NAMALWA (cell line): ENCODE measurements at places on chromosomes 12 and 14.

- DNase-seq: no peak
Measured at GRCh38 chr14:35248476-35248788, 43.8 kb upstream of the PSMA6 start.

GRCh38 chr14:105141026-105141425, 27.6 kb downstream of the JAG2 start:
- DNase-seq: no peak

DNA sequence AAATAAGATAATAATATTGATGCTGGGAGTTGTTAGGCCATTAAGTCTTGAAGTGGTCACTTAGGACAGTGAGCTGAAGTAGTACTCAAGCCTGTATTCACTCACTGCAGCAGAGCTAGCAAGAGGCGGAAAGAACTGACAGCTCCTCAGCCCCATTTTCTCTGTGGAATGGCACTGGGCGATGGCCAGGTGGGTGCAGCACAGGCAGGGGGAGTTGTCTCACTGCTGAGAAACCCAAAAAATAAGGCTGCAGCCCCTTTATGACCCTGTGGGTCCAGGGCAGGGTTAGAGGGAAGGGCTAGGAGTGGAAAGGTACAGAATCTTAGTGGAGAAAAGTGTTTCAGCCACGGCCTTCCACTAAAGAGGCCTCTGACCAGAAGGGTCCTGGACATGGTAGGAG, 35.5 kb downstream of the PDZRN4 start:
- DNase-seq: no peak

- no peak for DNase-seq
Measured at GRCh38 chr12:63025116-63025515, 90.2 kb upstream of the PPM1H start.

DNA sequence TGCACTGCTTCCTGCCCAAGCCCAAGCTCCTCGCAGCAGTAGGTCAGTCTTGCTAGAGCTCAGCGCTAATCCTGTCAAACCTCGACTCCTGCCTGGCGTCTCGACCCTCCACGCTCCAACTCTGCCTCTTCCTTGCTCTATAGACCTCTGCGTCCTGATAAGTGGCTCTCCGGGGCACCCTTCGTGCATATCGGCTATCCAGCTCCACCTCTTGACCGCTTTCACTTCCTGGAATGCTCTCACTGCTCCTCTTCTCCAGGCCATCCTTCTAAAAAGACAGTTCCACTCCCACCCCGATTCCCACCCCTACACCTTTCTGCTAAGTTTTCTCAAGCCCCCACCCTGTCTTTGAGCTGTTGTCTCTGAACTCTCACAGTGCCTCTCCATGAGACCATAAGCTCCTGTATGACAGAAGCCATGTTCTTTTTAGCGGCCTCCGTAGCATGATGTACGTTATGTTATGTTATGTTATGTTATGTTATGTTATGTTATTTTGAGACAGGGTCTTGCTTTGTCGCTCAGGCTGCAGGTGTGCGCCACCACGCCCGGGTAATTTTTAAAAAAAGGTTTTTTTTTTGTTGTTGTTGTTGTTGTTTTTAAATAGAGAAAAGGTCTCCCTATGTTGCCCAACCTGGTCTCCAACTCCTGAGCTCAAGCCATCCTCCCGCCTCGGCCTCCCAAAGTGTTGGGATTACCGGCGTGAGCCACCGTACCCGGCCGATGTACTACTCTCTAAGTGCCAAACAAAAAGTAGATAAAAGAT, 601 bp downstream of the COX14 start:
- DNase-seq: peak; percentile 70

GRCh38 chr12:18141048-18141982, 51.3 kb upstream of the RERGL start:
- DNase-seq: peak; percentile 19

- no peak for DNase-seq
Measured at GRCh38 chr14:36454599-36455240, 65.3 kb downstream of the NKX2-1 start.

GRCh38 chr12:42091769-42092168, 52.9 kb downstream of the GXYLT1 start:
- DNase-seq: no peak

DNA sequence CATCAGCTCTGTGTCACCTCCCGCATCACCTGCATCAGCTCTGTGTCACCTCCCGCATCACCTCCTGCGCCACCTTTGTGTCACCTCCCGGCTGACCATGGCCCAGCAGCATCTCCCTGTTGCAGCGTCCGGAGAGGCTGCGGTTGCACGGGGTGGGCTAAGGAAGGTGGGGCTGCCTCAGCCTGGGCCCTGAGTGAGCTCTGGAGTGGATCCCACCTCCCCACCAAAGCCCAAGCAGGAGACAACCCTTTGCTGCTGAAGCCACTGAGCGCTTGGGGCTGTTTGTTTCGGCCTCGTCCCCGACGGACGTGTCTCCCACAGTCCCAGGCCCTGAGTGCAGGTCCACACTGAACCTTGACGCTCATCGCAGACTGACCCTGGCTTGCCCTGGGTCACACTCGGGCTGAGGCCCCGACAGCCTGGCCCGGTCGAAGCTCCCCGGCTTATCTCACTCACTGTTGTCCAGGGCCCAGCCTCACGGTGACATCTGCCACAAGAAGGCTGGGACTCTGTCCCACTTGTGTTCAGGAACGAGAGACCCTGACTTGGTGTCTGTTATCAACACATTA, 12.2 kb downstream of the TMEM121 start:
- DNase-seq: no peak

DNA sequence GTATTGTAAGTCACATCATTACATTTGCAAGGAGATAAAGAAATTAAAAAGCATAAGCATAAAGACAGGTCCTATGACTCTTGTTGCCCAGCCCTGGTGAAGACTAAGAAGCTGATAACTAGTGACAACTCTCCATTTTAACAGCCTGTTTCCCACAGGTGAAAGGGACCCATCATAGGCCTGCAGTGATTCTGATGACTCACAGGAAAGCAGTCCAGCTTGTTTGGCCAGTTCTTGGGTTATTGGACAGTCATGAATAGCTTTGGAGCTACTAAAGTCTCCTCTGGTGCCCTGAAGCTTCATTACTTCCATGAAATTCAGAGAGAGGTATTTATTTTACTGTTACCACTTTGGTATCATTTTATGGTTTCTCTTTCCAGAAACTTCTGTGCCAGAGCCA, 55.5 kb upstream of the DYRK2 start:
- DNase-seq: no peak

DNA sequence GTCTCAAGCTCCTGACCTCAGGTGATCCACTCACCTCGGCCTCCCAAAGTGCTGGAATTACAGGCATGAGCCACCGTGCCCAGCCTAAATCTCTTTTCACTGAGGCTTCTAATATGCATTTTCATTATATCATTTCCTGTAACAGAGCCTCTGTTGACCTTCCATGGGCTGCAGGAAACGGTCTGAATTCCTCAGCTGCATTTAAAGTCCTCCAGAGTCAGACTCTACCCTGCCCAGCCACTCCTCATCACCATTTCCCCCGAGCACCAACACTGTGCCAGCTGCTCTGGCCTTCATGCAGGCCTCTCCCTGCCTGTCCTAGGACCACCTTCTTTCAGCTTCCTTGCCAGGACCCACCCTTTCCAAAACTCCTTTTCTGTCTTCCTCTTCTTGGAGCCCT, 9.8 kb upstream of the NFKBIA start:
- DNase-seq: no peak

DNA sequence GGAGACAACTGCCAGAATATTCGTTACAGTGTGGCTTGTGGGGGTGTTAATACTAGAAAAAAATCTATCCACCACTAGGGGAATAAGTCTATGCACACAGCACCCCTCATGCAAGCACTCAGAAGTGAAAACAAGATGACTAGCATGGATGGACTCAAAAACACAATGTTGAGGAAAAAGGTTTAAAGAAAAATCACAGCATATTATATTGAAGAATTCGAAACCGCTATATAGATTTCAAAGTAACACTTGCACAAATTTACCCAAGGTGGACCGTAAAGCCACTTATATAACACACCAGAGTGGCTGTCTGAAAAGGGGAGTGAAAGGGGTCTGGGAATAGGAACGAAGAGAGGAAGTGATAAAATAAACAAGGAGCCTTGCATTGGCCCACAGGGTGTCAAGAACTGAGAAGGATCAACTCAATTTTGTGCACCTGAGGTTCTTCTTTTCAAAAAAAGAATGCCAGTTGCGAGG, 544 bp downstream of the ABCD4 start:
- peak; percentile 75 for DNase-seq

GRCh38 chr14:99282261-99283050, 10.5 kb upstream of the BCL11B start:
- DNase-seq: no peak

- no peak for DNase-seq
Measured at GRCh38 chr12:125320177-125320576, 254.9 kb downstream of the AACS start.

- DNase-seq: no peak
Measured at GRCh38 chr14:36971263-36971855, 201.0 kb downstream of the SLC25A21 start.

GRCh38 chr12:59858508-59859170, 262.8 kb downstream of the SLC16A7 start:
- DNase-seq: no peak

DNA sequence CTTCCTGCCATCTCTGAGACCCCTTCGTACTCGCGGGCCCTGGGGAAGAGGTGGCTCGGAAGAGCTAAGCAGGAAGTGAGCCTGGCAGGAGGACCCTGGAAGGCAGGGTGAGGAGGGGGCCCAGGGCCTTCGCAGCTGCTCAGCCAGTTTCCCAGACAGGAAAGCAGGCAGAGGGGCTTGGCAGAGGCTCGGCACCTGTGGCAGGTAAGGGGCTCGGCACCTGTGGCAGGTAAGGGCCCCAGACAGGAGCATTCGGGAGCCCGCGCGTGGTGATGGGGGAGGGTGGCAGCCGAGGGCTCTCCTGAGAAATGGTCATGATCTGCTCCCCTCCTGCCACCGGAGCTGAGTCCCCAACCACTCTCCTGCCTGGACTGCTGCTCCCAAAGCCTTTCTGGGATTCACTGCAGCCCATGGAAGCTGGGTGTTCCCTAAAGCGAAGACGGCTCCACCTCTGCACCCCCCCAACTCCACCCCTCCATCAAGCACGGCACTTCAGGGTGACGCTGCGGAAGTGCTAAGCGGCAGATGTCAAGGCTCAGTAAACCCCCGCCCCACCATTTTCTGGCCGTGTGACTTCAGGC, 63.2 kb downstream of the PRIMA1 start:
- no peak for DNase-seq

DNA sequence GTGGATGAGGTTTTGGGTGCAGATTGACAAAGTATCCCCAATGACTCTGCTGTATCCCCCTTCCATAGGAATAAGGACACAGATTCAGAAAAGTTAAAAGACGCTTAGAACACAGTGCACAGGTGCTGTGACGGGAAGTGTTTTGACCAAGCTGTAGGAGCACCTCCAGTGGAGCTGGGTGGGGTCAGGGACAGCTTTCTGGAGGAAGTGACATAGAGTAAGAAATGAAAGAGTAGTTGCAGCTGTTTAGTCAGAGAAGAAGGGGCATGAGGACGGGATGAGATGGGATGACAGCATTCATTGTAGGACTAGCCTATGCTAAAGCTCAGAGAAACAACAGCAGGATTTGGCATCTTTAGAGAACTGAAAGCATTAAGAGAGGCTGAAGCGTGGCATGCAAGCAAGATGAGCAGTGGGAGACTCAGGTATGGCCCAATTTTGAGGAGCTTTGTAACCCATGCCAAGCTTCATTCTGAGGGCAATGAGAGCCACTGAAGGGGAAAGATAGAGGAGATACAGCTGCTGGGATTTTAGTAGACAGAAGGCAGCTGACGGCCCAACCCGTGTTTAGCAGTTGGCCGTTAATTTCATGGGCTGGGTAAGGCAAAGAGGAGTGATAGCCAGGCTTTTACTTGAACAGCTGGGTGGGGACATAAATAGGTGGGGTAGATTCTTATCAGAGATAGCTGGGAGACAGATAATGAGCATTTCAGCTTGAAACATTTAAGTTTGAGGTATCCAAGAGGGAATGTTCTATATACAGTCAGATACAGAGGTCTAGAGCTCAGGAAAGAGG, 131.8 kb upstream of the KRAS start:
- no peak for DNase-seq

GRCh38 chr12:105026411-105026810, 40.3 kb downstream of the NOPCHAP1 start:
- DNase-seq: no peak

- DNase-seq: no peak
Measured at GRCh38 chr14:87411370-87411769, 581.6 kb downstream of the GALC start.

- peak; percentile 31 for DNase-seq
Measured at GRCh38 chr14:64844272-64844671, 35.4 kb downstream of the SPTB start.

DNA sequence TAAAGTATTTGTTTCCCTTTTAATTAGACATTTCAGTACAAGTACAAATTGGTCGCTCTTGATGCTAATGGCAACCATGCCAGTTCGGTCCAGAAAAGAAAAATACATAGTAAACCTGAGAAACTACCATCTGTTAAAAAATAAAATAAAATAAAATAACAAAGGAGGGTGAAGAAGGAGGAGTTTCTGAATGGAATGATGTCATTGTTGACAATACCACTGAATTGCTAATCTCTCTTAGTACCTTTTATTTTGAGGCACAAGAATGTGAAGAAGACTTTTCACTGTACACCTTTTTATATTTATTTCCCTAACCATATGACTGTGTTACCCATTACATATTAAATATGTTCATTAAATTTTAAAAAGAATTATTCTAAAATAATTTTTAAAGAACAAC, 19.5 kb downstream of the SPX start:
- DNase-seq: no peak

- DNase-seq: no peak
Measured at GRCh38 chr12:129558036-129558435, 345.8 kb downstream of the TMEM132D start.

DNA sequence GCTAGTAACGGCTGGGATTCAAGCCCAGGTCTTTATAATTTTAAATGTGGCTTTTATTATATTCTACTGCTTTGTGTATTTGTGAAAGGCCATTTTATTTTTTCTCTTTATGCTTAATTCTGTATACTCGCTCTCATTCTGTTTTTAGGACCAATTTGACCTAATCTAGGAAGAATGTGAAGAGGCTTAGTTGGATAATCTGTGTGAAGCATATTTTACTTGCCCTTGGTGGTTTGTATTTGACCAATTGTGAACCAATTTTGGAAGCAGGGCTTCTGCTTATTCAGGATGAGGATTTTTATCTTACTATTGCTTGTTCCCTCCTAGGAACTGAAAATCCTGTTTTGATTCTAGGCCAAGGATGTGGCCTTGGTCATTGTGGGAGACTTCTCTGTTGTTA, 113.1 kb downstream of the TTC6 start:
- no peak for DNase-seq

- no peak for DNase-seq
Measured at GRCh38 chr12:107775093-107775721, 703 bp downstream of the ASCL4 start.
